ENCODE measurements at places on chromosomes 1 and 21. TPM values are rescaled to one million over a fixed set of nuclear protein-coding genes. Genes with fewer than 3 reads are reported as not detected.

Gene B4GALT2
- total RNA-seq, result 32.2 TPM

Gene LCE1C
- not detected for total RNA-seq

GRCh38 chr1:31199949-31200348 lies 39.7 kb downstream of the NKAIN1 start:
- DNase-seq, result no peak
- H3K4me3 ChIP-seq, result no peak overlapping the region
- H3K4me1 ChIP-seq, result no peaks in the 10 kb centered on the region
- no peaks in the 10 kb centered on the region for H3K27me3 ChIP-seq

- H3K27ac ChIP-seq, result no peak overlapping the region
- DNase-seq, result no peak
- peaks cover 2% of the 10 kb centered on the region for H3K4me1 ChIP-seq
These were observed 29.2 kb downstream of the MIS18A start for GRCh38 chr21:32249511-32250280.

Gene NID1
- total RNA-seq, result 63.3 TPM

DNA sequence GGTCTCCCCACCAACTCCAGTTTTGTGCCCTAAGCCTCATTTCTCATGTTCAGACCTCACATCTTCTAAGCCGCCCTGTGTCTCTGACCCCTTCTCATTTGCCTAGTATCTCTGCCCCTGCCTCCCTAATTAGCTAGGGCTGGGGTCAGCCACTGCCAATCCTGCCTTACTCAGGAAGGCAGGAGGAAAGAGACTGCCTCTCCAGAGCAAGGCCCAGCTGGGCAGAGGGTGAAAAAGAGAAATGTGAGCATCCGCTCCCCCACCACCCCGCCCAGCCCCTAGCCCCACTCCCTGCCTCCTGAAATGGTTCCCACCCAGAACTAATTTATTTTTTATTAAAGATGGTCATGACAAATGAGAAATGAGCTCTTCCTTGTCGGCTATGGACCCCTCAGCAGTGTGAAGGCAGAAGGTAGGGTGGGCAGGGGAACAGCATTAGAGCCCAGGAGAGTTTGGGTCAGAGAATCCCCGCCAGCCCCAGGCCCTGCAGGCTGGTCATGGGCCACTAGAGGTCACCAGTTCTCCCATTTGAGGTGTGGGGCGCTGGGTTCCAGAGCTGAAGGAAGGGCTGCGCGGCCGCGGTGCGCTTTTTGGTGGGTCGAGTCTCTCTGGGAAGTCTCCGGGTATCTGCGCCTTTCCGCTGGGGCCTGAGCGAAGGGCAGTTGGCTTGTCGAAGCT lies 11.5 kb downstream of the ADAMTSL4 start:
- H3K4me1 ChIP-seq, result no peaks in the 10 kb centered on the region
- DNase-seq, result peak; percentile 94
- peak overlapping the region; percentile 15 for H3K4me3 ChIP-seq
- no peaks in the 10 kb centered on the region for H3K36me3 ChIP-seq
- H3K27me3 ChIP-seq, result no peaks in the 10 kb centered on the region
- peak overlapping the region; percentile 88 for H3K27ac ChIP-seq

Gene MAP1LC3C
- total RNA-seq, result 0.39 TPM

DNA sequence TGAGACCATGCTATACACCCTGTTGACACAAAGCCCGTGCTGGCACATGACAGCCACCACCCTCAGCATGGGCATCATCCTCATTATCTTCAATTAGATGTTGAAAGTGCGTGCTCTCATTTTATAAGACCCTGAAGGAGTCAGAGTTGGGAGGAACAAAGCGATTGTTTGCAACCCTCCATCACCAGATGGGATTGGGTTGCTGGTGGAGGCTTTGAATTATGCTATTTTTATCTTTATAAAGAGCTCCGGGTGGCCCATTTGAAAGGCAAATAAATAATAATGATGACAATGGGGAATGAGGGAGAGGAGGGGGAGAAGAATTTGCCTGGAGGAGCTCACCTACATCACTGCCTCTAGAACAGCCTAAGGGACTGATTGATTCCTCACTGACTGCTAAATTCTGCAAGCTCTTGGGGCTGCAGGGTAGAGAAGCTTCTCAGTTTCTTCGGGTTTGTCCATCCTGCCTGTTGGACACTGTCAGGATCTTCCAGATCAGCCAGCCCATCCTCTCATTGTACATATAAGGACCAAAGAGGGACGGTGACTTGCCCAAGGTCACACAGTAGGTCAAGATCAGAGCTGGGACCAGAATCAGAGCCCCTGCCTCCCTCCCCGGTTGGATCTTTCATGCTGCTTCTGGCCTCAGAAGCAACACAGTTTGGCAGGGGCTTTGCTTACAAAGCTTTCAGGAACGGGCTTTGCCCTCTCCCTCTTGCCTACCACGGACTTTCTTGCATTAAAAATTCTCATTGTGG lies 130.9 kb upstream of the ZBTB40 start:
- H3K27me3 ChIP-seq, result no peaks in the 10 kb centered on the region
- H3K36me3 ChIP-seq, result no peaks in the 10 kb centered on the region
- no peak overlapping the region for H3K27ac ChIP-seq
- H3K4me1 ChIP-seq, result no peaks in the 10 kb centered on the region
- no peak for DNase-seq
- H3K4me3 ChIP-seq, result no peak overlapping the region

Gene COL11A1
- 0.29 TPM for total RNA-seq

- no peaks in the 10 kb centered on the region for H3K27me3 ChIP-seq
- H3K36me3 ChIP-seq, result no peaks in the 10 kb centered on the region
- no peak overlapping the region for H3K27ac ChIP-seq
- DNase-seq, result no peak
These were observed 34.5 kb downstream of the RERE start for GRCh38 chr1:8782955-8783354.

DNA sequence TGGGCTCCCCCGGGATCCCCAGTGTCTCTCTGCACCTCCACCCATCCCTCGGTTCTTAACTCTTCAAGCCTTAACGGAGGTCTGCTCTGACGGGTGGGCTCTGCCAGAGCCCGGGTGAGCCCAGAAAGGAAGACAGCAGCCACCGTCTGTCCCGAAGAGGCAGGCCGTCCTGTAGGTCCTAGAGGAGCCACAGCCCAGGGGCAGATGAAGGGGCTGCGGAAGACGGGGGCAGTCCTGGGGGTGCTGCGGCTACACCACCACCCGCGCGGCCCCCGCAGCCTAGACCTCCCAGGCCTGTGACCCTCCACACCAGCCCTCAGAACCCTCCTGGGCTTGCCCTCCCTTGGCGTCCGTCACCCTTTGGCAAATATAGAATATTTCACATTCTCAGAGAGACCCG lies 71.0 kb downstream of the UMODL1 start:
- DNase-seq, result peak; percentile 37
- no peak overlapping the region for H3K4me3 ChIP-seq
- H3K27me3 ChIP-seq, result no peaks in the 10 kb centered on the region
- H3K4me1 ChIP-seq, result no peaks in the 10 kb centered on the region
- H3K36me3 ChIP-seq, result no peaks in the 10 kb centered on the region

DNA sequence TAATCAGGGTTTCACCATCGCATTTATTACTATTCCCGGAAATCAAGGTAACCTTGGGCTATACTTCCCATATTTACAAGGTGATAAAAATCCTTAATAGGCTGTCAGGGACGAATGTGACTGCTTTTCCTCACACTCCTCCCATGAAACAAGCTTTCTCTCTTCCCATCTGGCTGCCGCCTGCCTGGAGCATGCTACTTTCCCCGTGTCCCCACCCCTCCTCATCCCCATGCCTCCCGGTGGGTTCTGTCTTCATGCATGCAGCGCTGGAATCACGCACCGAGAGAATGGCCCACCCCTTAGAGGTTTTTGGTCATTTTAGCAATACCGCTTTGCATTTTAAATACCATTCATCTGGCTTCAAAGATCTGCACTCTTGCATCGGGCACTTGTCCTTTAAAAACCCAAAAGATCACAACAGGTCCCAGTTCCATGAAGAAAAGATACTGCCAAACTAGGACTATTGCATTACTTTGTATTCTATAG lies 339.1 kb downstream of the NTNG1 start:
- H3K4me1 ChIP-seq, result no peaks in the 10 kb centered on the region
- DNase-seq, result no peak
- H3K36me3 ChIP-seq, result no peaks in the 10 kb centered on the region
- no peak overlapping the region for H3K27ac ChIP-seq
- no peaks in the 10 kb centered on the region for H3K27me3 ChIP-seq

DNA sequence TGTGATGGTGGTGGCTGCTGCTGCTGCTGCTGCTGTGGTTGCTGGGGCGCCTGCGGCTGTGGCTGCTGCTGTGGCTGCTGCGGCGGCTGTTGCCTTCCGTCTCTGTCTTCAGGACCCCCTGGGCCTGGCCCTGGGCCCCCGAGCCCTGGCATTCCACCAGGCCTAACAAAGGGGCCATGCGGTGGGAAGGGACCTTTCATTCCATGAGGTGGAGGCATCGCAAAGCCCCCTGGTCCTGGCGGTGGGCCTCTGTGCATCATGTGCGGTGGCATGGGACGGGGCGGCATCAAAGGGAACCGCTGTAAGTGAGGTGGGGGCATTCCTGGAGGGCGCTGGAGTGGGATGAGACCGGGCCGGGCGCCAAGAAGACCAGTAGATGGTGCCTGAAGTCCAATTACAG lies 12.4 kb downstream of the SOD1 start:
- H3K27ac ChIP-seq, result no peak overlapping the region
- H3K36me3 ChIP-seq, result peaks cover 6% of the 10 kb centered on the region
- H3K27me3 ChIP-seq, result no peaks in the 10 kb centered on the region

- H3K36me3 ChIP-seq, result no peaks in the 10 kb centered on the region
- no peaks in the 10 kb centered on the region for H3K4me1 ChIP-seq
- no peak overlapping the region for H3K27ac ChIP-seq
- H3K27me3 ChIP-seq, result no peaks in the 10 kb centered on the region
- DNase-seq, result no peak
These were observed 40.3 kb downstream of the SSBP3 start for GRCh38 chr1:54365847-54366246.

- no peaks in the 10 kb centered on the region for H3K36me3 ChIP-seq
- no peaks in the 10 kb centered on the region for H3K27me3 ChIP-seq
- peak; percentile 41 for DNase-seq
These were observed 6.5 kb downstream of the SYNC start for GRCh38 chr1:32696041-32696440.

- peak; percentile 87 for DNase-seq
- H3K27me3 ChIP-seq, result no peaks in the 10 kb centered on the region
These were observed 239.6 kb upstream of the FGGY start for GRCh38 chr1:59057211-59057694.

DNA sequence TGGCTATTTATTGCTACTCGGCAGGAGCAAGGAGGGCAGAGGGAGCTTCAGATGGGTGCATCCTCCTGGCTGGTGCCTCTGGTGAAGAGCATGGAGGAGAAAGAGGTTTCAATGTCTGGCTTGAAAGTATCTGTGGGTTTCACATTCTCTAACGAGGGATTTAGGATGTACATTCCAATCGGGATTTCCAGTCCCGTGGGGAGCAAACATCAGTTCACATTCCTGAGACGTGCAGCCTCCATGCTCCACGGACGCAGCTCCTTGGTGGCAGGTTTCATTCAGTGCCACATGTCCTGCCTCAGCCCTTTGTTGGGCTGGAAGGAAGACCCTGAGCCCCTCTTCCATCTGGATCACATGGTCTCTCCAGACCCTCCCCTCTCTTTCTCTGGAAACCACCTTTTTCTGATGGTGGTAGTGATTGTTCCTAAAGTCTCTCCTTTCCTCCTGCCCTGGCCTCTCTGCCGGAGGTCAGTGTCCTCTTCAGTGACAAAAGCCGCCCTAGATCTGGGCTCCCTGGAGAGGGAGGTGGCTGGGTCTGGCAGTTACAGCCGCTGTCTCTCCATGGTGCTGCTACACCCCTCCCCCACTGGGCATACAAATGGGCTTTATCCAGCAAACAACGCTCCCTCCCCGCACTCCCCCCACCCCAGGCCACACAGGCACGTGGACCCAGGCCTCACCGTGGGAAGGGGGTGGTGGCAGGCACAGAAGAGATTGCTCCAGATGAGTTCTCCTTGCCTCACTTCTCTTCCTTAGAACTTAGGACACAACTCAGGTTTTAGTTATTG lies 826 bp upstream of the CA14 start:
- H3K27me3 ChIP-seq, result no peaks in the 10 kb centered on the region
- no peaks in the 10 kb centered on the region for H3K36me3 ChIP-seq
- no peak overlapping the region for H3K4me3 ChIP-seq
- H3K27ac ChIP-seq, result no peak overlapping the region

Gene CNR2
- 0.15 TPM for total RNA-seq

GRCh38 chr1:25197235-25197975 lies 34.9 kb downstream of the SYF2 start:
- H3K36me3 ChIP-seq, result no peaks in the 10 kb centered on the region
- no peaks in the 10 kb centered on the region for H3K27me3 ChIP-seq
- H3K4me1 ChIP-seq, result no peaks in the 10 kb centered on the region
- no peak overlapping the region for H3K4me3 ChIP-seq
- no peak overlapping the region for H3K27ac ChIP-seq
- DNase-seq, result no peak

GRCh38 chr1:39183503-39184353 lies 20.8 kb upstream of the MACF1 start:
- H3K27ac ChIP-seq, result no peak overlapping the region
- no peaks in the 10 kb centered on the region for H3K27me3 ChIP-seq
- no peaks in the 10 kb centered on the region for H3K4me1 ChIP-seq
- no peak overlapping the region for H3K4me3 ChIP-seq
- DNase-seq, result peak; percentile 80

DNA sequence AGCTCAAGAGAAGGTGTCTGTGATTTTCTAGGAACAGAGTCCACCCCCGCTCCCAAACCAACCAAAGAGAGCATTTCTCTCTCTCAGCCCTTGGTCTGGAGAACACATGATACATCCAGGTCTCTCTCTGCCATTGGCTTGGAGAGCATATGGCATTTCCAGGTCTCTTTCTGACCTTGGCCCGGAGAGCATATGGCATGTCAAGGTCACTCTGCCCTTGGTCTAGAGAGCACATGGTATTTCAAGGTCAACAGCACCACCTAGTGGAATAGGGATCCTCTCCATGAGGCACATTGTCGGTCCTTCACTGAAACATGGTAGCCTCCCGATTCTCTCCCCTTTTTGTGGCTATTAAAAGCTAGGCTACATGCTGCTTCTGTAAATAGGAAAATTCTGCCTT lies 437.7 kb upstream of the OLFM3 start:
- H3K27ac ChIP-seq, result no peak overlapping the region
- no peaks in the 10 kb centered on the region for H3K4me1 ChIP-seq
- no peaks in the 10 kb centered on the region for H3K36me3 ChIP-seq
- no peak for DNase-seq

- DNase-seq, result no peak
- no peaks in the 10 kb centered on the region for H3K27me3 ChIP-seq
These were observed 61.1 kb upstream of the LAPTM5 start for GRCh38 chr1:30818568-30819243.

DNA sequence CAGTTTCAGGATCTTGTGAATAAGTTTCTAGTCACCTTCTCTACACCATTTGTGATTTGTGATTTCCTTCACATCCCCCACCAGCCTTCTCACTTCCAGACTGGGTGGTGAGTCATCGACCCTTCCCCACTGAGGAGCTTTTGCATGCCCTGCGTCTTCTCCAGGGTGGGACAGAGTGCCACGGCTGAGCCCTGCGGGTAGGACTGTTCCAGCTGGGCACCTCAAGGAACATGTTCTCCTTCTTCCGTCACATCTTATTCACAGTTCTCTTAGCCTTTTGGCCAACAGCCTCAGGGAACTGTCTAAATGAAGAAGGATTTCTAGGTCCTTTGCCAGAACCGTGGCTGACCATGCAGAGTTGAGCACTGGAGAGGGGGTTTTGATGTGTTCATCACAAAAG lies 116.5 kb downstream of the TMEM53 start:
- H3K27me3 ChIP-seq, result no peaks in the 10 kb centered on the region
- DNase-seq, result peak; percentile 17
- H3K4me3 ChIP-seq, result no peak overlapping the region
- no peak overlapping the region for H3K27ac ChIP-seq
- no peaks in the 10 kb centered on the region for H3K4me1 ChIP-seq
- no peaks in the 10 kb centered on the region for H3K36me3 ChIP-seq

- peaks cover 4% of the 10 kb centered on the region for H3K4me1 ChIP-seq
- no peak overlapping the region for H3K4me3 ChIP-seq
- DNase-seq, result no peak
- H3K27me3 ChIP-seq, result no peaks in the 10 kb centered on the region
- H3K36me3 ChIP-seq, result no peaks in the 10 kb centered on the region
- no peak overlapping the region for H3K27ac ChIP-seq
These were observed 34.0 kb upstream of the DPT start for GRCh38 chr1:168763031-168763430.

Gene ELF3
- total RNA-seq, result 0.68 TPM
